T-helper 2 cell (primary cell): ENCODE measurements at places on chromosomes 1 and 21.

- DNase-seq = no peak
Measured at GRCh38 chr1:29569971-29570634, 333.8 kb downstream of the PTPRU start.

GRCh38 chr21:45393021-45393420 lies 11.9 kb upstream of the COL18A1 start:
- no peak for DNase-seq

DNA sequence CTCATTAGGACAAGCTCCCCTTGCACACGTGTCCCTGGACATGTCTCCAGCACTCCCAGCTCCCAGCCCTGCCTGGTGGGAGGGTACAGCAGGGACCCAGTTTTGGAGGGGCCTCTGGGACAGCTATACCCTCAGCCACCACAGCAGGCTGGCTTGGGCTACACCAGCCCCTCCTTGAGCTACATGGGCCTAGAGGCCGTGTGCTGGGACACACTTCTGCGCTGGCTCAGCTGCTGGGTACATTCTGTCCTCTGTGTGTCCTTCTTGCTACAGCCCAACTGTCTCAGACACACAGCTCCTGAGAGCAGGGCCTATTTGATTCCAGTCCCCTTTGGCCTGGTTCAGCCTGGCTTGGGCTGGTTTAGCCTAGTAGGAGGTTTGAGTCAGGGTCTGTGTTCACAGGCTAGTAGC lies 26.7 kb downstream of the DMAP1 start:
- no peak for DNase-seq

DNA sequence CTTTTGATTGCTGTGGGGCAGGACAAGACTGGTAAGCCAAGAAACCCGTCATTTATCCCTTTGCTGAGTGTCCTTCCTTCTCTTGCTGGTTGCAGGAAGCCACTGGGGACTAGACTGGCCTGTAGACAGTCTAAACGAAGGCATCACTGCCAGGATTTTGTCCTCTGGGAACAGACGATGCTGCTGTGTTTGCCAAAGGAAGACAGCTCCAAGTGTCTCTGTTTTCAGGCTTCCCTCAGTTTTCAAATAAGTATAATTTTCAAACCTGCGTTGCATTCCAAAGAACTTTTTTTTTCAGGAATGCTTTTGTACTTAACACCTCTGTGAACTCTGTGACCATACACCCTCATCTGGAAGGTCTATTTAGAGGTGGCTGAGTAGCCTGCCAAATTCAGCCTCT lies 269.4 kb downstream of the HLX start:
- DNase-seq = no peak

DNA sequence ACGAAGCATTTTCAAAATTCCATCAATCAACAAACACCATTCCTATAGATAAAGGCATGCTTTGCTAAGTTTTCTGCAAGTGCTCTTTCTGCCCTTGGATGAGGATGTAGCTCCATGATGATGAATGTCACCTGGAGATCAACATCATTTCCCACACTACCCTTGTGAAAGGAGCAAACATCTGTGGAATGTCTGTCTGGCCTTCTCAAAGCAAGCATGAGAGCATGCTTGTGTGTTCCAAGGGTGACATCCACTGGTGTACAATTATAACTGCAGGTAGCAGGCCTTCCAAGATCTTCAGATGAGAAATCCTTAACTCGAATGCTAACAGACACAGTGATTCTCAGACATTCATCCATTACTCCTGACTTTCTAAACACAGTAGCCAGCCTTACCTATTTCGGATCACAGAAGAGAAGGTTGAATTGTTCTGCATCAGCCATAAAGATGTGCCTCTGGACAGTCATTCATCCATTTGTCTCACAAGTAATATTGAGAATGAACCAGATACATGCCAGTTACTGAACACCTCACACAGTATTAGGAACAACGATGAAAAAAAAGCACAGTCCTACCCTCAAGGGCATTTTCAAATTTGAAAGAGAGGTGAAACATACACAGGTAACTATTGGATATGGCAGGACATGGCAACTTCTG lies 162.4 kb downstream of the TPR start:
- no peak for DNase-seq

- no peak for DNase-seq
Measured at GRCh38 chr1:205186191-205186590, 25.3 kb downstream of the DSTYK start.

- DNase-seq = no peak
Measured at GRCh38 chr1:229334716-229335115, 8.1 kb downstream of the CCSAP start.

GRCh38 chr1:54228638-54229079 lies 28.7 kb downstream of the MRPL37 start:
- DNase-seq = no peak

- DNase-seq = no peak
Measured at GRCh38 chr1:169586067-169586394, 250 bp downstream of the F5 start.

DNA sequence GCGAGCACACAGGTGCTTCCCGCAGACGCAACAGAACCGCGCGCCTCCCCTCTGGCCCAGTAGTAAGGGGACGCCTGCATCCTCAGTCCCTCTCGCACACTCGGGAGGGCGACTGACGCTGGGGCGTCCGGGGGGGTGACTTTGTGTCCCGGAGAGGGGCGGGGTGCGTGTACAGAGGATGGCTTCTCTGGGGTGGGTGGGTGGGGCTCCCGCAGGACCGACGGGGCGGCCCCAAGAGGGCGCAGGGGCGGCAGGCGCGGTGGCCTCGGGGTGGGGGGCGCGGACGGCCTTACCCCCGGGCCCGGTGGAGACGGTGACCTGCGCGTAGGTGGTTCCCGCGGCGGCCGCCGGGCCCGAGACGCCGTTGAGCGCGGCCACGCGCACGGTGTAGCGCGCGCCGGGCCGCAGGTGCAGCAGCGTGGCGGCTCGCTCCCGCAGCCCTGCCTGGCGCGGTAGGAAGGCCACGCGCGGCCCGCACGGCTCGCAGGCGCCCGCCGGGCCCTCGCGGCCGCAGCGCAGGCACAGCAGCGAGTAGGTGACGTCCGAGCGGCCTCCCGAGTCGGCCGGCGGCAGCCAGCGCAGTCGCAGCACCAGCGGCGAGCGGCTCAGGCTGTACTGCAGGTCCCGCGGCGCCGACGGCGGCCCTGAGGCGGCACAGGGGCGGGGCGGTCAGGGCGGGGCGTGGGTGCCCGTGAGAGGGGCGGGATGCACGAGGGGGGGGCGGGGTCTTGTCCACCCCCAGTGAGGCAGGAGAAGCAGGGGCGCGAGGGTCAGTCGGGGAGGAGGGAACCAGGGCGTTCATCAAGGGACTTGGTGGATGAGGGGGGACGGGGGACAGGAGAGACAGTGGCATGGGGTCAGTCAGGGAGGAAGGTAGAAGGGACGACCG lies 12.1 kb downstream of the EPHA10 start:
- DNase-seq = no peak

DNA sequence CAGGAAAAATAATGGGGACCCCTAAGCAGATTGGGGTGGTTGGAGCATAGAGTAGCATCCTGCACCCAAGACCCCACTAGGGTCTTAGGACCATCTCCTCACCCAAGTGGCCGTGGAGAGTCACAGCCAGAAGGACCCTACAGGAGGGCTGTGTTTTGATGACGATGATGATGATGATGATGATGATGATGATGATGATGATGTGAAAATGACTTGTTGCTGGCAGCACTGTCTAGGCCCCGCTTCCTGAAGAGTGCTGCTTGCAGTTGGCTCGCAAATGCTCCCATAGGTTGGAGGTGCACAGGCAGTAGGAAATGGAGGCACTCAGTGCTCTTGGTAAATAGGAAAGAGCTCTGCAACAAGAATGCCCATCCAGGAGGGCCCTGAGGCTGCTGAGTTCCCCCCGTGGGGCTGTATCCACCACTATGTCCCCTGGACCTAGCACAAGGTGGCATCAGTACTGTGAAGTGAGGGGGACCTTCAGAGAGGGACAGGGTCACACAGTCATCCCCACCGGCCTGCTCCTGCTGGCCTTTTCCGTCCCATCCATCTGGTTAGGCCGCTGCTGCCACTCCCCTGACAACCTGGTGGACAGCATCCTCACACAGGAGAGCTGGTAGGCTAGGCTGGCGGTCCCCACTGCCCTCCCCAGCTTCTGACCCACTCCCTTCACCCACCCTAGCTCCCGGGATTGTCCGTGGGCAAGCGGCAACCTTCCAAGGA lies 139.6 kb downstream of the FOXD2 start:
- no peak for DNase-seq

DNA sequence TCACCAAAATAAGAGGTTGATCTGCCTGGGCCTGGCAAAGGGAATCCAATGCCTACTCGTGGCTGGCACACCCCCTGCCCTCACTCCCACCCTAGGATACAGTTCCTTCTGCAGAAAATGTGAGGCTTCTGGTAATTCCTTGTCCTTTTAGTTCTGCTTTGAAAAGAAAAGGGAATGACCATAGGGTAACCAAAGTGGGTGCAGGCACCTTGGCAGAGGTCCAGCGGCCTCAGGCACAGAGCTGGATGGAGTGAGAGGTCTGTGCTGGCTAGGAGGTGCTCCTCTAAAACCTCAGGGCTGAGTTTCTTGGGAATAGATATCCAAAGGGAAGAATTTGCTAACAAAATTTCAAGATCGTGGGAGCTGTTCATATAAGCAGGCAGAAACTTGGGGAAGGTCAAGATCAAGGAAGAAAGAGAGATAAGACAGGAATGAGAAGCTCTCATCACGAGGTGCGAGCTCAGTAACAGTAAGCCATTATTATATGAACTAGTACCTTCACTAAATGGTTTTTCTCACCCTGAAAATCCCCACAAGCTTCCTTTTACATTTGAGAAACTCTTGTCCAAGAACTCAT lies 293.1 kb upstream of the LYPLAL1 start:
- DNase-seq = no peak

DNA sequence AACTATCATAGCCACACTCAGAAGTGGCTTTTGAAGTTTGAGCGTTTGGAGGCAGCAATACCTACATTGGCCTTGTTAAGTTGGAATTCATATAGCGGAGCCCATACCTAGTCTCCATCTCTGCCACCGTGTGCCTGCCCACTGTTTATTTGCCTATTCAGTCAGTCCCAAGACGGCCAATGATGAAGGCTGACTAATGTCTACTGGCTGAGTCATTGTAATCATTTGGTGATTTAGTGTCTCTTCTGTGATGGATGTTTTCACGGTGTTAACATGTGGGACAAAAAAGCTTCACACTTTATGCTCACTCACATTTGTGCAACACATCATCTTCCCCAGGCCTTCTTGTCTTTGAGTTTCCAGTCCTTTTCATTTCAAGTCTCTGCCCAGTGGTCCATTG lies 92.6 kb upstream of the PBX1 start:
- no peak for DNase-seq
